ENCODE measurements at places on chromosomes 4 and X.

- DNase-seq: no peak
These were observed 401.8 kb downstream of the PRDM5 start for GRCh38 chr4:120520761-120521160.

- DNase-seq: no peak
These were observed 161.8 kb downstream of the SH3KBP1 start for GRCh38 chrX:19725641-19726040.

GRCh38 chr4:177696438-177696966, 254.3 kb upstream of the AGA start:
- DNase-seq: no peak

DNA sequence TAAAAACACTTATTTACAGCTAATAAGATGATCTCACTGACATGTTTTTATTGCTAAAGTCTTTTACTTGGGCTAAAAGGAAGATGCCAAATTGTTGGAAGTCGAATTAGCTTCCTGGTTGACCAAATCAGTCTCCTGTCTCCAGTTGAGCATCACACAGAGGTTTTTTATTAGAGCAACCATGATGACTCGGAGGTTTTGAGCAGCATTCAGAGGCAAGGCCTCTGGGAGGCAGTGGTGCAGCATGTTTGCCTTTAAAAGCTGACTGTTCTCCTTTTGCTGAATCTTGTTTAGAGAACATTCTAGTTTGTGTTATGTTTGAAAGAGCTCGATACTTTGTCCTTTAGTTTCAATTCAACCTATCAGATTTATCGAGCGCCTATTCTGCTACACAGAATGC, 2.1 kb downstream of the UCHL1 start:
- DNase-seq: no peak

DNA sequence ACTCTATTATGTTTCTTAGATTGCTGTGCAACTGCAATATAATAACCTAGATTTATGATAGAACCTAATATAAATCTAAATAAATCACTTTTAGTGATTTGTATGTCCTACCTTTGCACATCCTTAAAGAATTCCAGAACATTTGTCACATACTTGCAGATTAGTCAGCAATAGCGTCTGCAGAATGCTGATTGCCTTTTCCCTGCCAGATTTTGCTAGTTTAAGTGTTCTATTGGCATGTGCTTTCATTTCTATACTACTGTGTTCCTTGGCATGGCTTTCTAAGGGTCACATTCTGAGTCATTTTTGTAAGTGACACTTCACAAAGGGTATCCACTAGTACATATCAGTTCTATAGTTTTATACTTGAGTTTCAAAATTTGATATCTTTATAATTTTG, 303.1 kb upstream of the GIMD1 start:
- DNase-seq: no peak

- no peak for DNase-seq
These were observed 78.3 kb downstream of the PARM1 start for GRCh38 chr4:75011131-75011795.

DNA sequence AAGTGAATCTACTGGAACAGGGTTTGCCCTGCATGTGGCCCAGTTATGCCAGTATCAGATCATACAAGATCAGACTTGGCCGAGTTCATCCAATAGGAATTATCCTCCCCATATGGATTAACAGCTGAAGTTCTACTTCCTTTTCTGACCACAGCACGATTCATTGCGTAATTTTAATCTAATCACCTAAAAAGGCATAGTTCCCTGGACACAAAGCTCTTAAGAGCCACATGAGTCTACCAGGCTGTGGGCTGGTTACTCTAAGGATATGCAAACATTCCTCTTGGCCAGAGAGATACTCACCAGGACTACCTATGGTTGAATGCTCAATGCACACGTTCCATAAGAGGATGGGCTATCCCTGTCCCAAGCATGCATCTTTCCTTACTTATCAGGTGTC, 46.9 kb downstream of the CHST7 start:
- DNase-seq: no peak

- no peak for DNase-seq
These were observed 92.3 kb downstream of the SPRY1 start for GRCh38 chr4:123488916-123489315.

GRCh38 chr4:153269218-153269990, 65.2 kb downstream of the TRIM2 start:
- DNase-seq: no peak

- no peak for DNase-seq
These were observed 136.4 kb downstream of the AMELX start for GRCh38 chrX:11429538-11430085.

DNA sequence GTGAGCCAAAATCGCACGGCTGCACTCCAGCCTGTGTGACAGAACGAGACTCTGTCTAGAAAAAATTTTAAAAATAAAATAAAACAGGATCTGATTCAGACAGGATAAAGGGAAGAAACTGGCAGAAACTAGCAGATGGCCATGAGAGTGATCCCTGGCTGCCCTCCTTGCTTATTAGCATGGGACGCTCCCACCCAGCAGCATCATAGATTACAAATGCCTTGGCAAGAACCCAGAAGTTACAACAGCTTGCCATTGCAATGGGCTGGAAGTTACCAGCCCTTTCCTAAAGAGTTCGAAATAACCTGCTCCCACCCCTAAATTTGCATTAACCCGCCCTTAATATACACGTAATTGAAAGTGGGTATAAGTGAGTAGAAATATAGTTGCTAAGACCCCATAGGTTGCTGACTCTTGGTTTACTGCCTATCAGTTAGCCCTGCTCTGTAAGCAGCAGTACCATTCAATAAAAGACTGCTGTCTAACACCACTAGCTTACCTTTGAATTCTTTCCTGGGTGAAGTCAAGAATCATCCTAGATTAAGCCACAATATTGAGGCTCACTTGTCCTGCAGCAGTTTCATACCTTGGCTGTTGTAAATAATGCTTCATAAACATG, 9.1 kb upstream of the XAGE2 start:
- no peak for DNase-seq

DNA sequence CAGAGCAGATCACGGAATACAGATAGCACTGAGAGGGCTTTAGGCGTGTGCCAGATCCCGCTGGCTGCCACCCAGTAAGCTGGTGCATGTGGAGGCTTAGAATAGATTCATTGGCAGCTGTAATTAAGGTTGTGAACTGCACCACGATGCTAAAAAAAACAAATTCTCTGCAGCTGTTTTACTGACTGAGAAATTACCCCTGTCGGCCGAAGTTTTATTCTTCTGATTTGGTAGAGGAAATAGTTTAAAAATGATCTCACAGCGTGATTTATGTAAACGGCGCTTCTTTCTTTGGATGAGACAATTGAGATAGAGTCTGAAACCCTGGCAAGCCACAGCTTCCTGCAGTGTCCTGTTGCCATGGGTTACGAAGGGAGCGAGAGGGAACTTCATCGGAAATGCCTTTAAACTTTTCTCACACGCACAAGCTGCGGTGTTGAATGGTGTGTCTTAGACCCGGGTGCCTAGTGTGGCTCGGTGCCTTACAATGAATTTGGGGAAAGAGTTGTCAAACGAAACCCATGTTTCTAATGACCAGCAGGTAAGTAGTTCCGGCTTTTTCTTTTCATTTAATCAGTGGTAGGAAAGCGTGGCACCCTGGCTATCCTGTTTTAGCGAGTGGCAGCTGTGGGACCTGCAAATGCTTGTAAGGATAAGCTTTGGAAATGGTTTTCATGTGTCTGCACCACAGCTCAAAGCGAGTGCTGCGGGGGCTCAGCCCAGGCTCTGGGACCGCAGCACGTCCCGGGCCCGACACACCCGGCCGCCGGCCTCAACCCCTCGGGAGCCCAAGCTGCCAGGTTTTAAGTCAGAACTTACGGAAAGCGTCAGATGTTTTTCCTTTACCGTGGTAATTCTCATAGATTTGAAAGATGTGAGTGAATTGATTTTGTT, 71.7 kb upstream of the HGFAC start:
- DNase-seq: no peak

DNA sequence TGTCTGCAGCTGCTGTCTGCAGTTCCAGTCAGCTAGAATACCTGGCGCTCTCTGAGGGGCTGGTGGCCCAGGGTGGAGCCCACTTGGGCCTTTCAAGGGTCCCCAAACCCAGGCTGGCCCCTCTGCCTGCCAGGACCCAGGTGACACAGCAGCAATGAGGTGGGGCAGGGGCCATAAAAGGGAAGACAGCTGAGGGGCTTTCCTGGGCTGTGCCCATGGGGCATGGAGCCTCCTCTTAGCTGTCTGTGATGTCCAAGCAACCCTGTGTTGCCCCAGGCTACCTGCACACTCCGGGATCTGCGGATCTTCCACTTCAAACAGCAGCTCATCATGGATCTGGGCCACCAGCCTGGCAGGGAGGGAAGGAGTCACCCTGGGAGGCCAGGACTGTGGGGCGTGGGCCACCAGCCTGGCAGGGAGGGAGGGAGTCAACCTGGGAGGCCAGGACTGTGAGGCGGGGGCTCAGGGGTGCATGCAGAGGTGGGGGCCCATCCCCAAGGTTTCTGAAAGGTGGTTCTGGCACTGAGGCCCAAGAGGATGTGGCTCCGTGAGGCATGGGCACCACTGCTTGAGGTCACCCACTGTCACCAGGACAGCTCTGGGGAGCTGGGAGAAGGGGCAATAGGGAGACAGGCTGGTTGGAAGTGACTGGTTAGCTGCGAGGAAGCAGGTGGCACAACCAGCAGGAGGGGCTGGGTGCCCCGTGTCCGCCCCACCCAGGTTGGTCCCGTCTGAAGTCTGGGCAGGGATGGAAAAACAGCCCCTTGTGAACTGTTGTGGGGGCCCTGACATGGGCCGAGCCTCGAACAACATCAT, 16.3 kb downstream of the NAT8L start:
- no peak for DNase-seq

- DNase-seq: no peak
These were observed 89.7 kb downstream of the NEXMIF start for GRCh38 chrX:74835566-74835965.

GRCh38 chr4:105474099-105474518, 247 bp upstream of the PPA2 start:
- peak; percentile 88 for DNase-seq

GRCh38 chr4:15202481-15202880, 200.2 kb downstream of the CPEB2 start:
- DNase-seq: no peak

- no peak for DNase-seq
These were observed 55.8 kb downstream of the WWC2 start for GRCh38 chr4:183154701-183155391.

- DNase-seq: no peak
These were observed 983.7 kb downstream of the RAB28 start for GRCh38 chr4:12500409-12500808.

- no peak for DNase-seq
These were observed 66.2 kb downstream of the ASB9 start for GRCh38 chrX:15203694-15204093.

DNA sequence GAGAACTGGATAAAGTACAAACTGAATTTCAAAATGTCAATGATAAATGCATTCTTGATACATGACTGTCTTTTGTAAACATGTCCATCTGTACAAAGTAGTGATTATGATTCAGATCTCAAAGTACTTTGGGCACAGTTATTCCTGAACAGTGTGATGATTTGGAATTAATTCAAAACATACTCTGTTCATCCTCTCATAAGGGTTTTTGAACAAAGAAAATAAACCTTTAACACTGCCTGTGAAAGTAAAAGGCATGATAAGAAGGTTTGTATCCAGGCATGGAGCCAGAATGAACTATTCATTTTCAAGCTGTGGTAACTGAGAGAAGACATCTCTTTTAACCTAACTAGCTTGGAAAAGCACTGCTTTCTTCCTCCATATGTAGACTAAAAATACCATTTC, 883 bp upstream of the KLHL4 start:
- no peak for DNase-seq

DNA sequence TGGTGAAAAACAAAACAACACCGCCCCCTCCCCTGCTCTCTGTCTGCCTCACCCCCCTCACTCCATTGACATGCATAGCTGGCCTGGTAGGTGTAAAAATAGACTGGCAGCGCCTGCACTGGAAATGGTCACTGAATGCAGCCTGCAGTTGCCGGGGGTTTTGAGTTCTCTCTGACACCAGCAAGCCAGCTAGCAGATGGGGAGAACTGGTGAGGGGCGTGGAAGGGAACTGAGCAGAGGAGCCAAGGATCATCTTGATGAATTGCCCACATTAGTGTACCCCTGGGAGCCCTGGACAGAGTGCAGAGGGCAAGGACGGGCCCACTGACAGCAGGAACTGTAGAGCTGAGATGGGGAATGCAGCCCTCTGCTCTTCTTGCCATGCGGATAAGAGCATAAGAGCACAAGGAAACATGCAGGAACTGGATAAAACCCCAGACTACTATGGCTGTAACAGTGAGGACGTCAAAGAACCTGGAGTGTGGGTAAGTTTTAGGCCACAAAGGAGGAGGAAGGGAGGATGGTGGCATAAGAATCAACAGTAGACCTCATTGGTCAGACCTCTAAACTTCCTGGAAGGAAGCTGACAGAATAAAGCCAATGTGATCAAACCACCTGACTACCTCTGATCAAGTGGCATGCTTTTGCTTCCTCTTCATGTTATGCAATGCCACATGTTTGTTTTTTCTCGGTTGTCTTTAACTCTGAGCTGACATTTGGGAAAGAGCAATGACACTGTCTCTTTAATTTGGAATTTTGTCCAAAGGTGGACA, 96.3 kb downstream of the ANK2 start:
- no peak for DNase-seq

DNA sequence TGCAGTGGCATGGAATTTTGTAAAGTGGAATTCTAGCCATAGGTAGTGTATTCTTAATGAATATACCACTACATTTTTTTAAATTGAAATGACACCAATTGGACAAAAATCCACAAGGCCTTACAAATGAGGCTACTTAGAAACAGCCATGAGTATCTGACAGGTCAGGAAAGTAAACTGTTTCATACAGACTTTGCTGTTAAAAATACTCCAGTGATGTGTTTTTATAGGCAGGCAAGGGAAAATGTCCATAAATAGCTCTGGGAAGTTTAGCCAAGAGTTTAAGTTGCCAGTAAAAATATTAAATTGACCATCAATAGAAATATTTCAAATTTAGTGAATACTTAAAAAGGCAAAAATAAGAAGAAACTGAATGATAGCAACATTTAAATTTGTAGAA, 41.8 kb upstream of the PDLIM5 start:
- DNase-seq: no peak

DNA sequence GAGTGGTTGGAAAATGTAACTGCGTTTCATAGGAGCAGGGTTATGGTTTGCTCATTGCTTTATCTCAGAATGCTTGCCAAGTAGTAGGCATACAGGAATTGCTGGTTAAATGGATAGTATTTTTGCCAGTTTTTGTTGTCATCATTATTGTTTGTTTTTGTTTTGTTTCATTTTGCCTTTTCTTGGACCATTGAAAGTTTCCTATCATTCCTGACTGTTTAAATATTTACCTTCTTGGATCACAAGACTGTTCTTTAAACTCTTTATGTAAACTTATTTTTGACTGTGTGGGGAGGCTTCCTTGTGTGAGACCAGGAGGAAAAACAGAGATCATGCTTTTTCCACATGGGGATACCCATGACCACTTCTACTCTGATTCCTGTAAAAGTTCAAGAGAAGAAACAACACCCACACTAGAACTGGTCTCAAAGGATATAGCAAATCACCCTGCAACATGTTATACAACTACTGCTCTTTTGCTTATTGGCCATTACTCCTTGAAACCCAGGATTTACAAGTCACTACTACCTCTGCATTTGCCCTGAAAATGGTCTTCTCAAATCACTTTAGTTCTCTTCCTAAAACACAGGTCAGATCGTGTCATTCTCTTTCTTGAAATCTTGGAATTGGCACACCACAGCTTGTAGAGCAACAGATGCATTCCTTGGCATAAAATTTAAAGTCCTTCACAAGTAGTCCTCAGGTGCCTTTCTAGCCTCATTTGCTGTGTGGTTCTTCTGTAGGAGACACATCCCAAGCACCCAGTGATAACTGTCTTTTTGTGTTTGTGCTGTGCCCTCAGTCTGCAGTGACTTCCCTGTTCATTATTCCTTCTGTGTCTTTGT, 51.3 kb downstream of the FNIP2 start:
- DNase-seq: no peak
